ENCODE measurements at places on chromosomes 16 and 17.

DNA sequence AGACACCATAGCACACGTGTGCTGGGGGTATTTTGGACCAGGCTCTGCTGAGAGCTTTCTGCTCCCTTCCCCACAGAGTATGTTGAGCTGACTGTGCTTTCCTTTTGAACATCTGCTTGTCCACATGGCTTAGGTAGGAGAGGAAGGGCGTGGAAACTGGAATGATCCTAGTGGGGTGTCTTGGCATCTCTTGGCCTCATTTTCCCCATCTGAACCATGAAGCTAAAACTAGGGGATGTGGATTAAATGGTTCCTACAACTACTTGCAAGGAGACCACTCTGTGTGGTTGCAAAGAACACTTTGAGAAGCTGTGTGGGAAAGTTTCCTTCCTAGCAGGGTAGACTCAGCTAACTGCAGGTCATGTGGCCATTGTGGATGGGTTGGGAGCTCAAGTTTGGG, 6.7 kb upstream of the NLRC5 start:
- no peak for DNase-seq

GRCh38 chr16:68665501-68665900, 20.4 kb downstream of the CDH3 start:
- no peak for DNase-seq

GRCh38 chr16:2519711-2520080, 475 bp upstream of the AMDHD2 start:
- DNase-seq: no peak

- no peak for DNase-seq
Observed at GRCh38 chr16:48451323-48451722, 66.1 kb upstream of the SIAH1 start.

DNA sequence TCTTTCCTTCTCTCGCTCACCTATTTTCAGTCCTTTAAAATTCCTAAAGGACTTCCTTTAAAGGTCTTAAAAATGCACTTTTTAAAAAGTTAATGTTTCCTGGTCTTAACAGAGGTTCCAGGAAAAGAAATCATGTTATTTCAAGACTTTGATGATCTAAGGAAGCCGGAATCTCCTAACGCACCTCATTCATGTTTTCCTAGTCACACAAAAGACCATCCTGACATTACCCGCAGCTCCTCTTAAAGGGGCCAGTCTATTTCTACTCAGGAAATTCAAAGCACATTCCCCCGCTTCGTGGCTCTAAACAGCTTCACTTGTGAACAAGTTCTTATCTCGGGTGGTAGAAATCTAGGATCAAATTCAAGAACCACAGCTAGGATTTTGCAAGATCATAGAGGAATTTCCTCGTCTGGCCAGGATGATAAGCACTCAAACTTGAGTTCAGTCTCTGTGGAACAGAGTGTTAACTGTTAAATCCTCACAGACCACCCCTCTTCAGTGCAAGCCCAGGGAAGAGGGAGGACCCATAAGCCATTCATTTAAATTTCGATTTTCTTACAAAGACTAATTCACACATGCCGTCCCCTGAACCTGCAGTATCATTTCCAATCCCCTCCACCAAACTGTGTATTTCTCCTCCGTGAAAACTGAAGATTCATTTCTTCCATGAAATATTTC, 137.1 kb upstream of the AXIN2 start:
- DNase-seq: no peak

DNA sequence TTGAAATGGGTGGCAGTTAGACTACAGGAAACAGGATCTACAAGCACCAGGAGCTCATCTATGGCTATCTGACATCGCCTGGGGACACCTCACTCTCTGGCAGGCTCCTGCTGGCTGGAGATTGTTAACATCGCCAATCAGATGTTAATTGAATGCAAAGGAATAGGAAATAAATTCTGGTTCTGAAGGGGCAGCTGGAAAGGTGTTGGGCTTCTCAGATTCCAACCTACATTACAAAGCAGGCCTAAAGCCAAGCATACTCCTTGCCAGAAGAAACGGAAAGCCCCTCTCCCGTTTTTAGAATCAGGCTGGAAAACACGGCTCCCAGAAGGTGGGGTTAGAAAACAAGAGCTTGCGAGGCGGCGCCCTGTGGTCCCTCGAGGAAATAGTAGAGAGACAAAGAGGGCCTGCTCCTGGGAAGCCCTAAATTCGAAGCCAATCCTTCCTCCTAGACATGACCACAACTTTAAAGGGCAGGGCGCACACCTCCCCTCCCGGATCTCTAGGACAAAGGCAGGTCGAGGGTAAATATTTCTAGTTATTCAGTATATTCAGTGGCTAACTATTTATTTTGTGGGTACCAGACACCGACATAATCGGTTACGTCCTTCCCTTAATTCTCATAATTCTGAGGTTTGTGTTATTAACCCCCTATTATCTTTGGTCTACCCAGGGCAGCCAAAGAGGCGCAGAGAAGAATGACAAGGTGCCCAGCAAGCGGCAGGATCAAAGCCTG, 763 bp upstream of the TOM1L1 start:
- DNase-seq: no peak

DNA sequence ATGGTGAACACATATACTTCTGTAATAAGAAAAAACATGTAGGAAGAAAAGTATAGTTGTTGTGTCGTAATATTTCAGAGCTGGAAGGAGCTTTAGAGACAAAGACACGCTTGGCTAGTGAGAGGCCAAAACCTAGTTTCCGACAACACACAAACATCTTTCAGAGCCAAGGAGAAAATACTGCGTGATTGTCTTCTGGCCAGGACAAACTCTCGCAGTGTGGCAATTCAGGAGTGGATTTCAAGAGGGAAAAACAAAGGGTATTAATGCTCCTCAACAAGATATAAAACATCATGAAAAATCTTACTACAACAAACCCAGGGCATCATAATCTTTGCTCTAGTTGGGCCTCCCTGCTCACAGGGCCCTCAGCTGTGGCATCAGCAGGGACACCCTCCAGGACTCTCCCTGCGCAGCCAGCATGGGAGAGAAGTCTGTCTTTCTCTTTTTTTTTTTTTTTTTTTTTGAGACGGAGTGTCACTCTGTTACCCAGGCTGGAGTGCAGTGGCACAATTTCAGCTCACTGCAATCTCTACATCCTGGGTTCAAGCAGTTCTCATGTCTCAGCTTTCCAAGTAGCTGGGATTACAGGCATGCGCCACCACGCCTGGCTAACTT, 66.4 kb downstream of the CYB5B start:
- no peak for DNase-seq

DNA sequence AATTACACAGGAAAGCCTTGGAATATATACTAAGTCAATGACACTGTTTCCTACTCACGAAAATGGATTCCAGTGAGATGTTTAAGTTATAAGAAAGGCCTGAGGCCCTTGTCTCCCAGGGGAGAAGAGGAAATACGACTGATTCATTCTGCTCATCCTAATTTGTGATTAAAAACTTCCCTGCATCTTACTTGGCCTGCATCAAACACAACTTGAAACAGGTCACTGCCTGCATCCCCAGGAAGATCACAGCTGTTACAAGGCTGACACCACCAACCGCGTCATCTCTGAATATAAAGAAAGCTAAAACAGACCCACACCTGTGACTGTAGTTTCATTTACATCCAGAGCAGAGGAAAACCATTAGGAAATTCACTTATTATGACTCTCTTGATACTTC, 121.9 kb downstream of the DNAH3 start:
- DNase-seq: no peak

DNA sequence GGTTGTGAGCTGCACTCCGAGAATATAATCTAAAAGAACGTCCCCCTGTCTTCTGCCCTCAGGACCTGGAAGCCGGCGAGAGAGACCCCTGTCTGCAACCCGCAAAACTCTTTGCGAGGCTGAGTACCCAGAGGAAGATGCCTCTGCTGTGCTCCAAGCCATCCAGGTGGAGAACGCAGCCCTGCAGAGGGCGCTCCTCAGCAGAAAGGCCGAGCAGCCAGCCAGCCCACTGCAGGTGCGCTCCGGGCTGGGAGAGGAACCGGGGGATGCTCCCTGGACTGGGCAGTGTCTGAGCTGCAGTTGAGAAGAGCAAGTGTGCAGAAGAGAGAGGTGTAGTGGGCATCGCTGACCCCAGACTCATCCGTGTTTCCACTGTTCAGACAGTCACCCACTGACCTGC, 148.3 kb downstream of the KATNIP start:
- DNase-seq: no peak

DNA sequence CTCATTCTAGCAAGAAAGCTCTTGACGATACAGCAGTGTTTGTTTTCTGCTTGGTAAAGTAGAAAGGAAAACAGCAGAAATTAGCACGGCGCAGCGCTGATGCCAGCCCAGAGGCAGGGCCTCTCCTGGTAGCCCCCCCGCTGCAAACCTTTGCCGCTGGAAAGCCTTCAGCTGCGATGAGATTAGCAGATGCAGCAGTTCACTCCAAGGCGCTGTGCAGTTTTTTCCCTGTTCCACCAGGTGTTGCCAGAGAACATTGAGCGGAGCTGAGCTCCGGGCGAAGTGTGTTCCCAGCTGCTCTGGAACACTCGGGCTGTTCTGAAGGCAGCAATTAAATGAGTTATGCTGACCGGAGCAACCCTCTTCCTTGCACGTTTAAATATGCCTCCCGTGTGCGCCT, 72.5 kb downstream of the RBFOX1 start:
- DNase-seq: no peak

DNA sequence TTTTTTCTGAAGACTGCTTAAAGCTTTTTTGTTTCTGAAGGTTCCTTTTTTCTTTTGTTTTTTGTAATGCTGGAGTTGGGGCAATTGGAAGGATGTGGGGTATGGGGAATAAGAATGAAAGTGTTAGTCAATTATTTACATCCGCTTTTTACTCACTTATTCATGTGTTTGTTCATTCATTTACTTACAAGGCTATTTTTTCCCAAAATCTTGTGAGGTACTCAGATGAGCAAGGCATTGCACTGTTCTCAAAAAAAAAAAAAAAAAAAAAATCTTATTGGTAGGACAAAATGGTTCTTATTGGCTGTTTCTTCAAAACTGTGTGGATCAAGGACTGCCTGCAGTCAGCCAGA, 55.7 kb downstream of the PLD6 start:
- no peak for DNase-seq

DNA sequence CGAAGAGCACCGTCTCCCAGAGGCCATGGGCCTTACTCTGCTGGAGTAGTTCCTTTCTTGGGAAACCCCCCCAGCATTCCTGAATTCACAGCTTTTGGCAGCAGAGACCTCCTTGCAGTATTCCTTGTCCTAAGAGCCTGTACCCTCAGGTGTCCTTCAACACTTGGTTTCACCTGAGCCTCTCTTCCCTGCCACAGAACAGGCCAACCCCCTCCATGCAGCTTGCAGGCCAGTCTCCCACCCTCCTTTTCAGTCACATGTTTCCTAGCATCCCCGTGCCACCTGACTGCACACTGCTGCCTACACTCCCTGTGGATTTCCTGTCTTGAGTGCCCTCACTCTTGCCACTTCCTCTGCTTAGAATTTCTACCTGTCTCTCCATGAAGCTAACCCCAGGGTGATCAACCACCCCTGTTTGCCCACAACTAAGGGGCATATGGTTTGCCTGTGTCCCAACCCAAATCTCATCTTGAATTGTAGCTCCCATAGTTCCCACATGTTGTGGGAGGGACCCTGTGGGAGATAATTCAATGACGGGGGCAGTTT, 65.5 kb downstream of the DYNLRB2 start:
- DNase-seq: no peak

DNA sequence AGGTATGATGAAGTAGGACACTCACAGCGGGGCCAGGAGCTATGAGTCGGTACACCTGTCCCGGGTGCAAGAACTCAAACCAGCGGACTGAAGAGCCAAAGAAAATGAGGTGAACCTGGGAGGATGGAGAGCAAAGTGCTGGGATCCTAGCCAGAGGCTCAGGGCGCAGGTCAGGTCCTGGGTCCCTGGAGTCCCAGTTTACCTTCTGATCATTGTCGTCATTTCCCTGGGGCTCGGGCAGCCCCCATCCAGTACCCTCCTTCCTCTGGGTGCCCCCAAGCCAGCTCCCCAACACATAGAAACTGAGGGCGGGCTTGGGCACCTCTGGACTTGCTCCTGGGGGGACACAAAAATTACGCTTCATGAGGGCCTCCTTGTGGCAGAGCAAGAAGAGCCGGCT, 16.2 kb downstream of the CTC1 start:
- no peak for DNase-seq

DNA sequence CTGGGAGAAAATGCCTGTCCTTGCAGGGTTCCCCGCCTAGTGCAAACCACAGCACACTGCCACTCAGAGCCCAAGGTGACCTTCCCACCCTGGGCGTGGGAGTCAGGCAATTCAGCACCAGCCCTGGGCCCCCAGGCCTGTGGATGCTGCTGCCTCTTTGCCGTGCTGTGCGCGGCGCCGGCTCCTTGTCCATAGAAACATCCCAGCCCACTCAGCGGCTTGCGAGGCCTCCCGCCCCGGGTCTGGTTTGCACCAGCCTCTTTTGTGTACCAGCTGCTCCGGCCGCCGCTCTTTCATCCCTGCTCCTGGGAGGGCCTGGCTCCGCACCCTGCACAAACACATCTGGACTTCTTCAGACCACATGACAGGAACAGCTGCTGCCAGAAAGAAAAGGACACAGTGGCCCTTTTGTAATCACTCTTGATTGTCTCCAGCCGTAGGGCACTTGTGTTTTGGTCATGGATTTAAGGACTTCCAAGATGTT, 75.4 kb upstream of the SDK2 start:
- DNase-seq: no peak

- DNase-seq: no peak
Observed at GRCh38 chr16:87271256-87271655, 45.9 kb downstream of the C16orf95 start.

DNA sequence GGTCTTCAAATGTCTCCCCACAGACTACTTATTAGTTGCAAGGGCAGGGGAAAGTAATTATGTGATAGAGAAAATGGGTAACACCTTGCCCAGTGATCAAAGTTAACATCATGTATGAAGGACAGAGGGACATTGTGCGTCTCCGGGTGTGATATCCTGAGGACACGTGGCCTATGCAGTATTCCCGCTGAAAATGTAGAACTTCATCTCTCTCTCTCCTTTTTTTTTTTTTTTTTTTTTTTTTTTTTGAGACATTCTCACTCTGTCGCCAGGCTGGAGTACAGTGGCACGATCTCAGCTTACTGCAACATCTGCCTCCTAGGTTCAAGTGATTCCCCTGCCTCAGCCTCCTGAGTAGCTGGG, 7.9 kb upstream of the CUEDC1 start:
- no peak for DNase-seq

GRCh38 chr16:12413393-12413792, 390.3 kb downstream of the CPPED1 start:
- peak; percentile 31 for DNase-seq

DNA sequence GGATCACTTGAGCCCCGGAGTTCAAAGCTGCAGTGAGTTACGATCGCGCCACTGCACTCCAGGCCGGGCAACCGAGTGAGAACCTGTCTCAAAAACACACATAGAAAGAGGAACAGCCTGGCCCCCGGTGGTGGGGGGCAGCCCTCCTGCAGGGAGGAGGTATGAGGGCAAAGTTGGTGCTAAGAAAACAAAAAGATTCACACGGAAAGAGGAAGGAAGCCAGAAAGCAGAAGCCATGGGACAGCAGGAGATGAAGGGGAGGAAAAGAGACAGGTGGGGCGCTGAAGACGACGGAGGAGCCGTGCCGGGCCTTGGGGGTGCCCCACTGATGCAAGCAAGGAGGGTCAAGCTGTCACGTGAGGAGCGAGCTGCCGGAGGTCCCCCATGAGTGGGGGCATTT, 8.2 kb upstream of the C16orf74 start:
- DNase-seq: peak; percentile 32

GRCh38 chr17:7204336-7204735, 15.3 kb downstream of the DLG4 start:
- no peak for DNase-seq

Data from CD8-positive, alpha-beta T cell (primary cell).